Stimulated activated CD8-positive, alpha-beta memory T cell treated with anti-CD3 and anti-CD28 coated beads, Interleukin-7, amount 100 ng/mL, for 1 hour (primary cell): ENCODE measurements at places on chromosomes 6 and 20.

GRCh38 chr20:8535403-8536261 lies 403.6 kb downstream of the PLCB1 start:
- no peak for DNase-seq

DNA sequence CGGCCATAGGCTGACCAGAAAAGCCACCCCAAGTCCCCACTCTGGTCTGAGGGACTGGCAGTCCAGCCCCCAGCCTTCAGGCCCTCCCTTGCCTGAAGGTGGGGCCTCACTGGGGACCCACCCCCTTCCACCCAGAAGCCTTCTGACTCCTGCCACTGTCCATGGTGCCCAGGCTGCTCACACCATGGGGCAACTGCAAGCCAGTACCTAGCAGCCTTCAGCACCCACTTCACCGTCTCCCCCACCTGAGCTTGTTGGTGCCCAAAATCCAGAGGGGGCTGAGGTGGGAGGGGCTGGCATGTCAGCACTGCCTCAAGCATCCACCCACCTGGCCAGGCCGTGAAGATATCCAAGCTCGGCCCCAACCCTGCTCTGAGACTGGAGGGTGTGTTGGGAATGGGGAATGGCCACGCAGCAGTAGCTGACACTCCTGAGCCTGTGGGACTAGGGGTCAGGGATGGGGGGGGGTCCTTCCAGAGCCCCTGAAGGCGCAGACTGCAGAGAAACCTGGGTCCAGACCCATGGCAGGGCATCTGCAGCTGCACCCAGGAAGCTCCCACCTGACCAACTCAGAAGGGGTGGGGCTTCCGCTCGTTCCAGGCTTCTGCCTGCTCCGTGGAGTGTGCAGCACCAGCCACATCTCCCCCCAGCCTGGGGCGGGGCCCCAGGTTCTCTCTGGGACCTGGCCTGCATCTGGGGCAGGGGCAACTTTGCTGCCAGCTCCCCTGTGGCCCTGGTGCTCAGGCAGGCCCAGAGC lies 942.1 kb upstream of the EPHA7 start:
- DNase-seq, result no peak

GRCh38 chr6:5506149-5506548 lies 244.8 kb downstream of the FARS2 start:
- no peak for DNase-seq

DNA sequence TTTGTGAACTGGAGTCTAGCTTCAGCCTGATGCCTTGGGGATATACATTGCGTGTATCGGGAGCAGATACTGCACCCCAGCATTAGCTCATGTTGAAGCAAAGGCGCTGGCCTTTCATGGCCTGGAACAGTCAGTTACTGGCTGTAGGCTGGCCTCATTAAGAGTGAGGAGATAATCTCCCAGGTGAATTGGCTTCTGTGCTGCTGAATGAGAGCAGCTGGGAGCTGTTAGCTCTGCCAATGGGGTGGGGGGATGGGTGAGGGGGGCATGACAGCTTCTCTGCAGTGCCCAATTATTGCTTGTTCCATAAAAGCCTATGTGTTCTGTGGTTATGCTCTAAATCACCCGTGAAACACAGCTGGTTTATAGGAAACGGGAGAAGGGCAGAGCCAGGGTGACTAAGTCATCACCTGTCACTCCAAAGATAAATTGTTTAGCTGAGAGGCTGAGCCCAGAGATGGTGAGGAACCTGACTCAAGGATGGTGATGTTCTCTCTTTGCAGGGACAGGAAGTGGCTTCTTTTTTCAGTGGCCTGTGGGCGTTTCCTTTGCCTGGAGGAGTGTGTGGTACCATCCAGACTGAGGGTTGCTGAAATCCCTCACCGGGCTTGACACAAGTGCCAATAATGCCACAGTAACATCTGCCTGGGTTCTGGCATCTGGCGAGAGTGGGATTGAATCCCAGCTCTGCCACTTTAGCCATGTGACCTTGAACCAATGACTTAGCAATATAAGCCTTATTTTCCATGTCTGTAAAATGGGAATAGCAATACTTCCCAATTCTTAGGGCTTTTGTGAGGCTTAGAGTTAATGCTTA lies 170.8 kb downstream of the BCAS1 start:
- DNase-seq, result peak; percentile 57

- DNase-seq, result no peak
Observed at GRCh38 chr20:15575255-15575654, 998.0 kb downstream of the KIF16B start.

DNA sequence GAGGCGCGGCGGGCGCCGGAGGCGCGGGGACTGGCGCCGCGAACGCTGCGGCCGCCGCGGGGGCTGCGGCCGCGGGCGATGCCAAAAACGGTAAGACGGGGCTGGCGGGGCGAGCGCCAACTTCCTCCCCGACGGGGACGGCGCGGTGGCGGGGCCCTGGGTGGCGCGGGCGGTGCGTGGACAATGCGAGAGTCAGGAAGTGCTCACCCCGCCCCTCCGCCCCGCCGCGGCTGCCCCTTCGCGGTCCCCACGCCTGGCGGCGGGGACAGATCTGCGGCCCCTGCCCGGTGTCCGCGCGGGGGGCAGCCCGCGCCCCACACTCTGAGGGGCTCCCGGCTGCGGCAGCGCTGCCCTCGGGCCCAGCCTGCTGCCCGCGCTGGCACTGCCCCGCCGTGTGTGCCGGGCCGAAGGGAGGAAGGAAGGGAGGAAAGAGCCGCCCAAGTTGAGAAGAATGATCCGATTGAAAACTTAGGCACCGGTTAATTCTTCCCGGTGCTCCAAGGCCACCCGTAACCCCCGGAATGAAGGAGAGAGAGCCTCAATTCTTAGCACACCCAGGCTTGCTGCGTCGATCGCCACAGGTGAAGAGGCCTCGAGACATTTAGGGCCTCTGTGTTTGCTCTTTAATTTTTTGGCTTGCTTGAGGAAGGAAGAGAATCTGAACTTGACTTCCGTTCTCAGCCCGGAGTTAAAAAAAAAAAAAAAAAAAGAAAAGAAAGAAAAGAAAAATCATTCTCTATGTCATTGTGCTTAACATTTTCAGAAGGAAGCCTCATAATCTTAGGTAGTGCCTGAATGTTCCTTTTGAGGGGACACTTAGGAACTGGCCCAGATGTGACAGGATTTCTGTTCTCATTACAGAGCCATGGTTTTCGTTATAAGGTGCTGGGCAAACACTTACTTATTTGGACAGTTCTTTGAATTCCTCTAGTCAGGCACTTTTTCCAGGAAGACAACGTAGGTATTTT lies 982 bp downstream of the HECA start:
- DNase-seq, result peak; percentile 34

- no peak for DNase-seq
Observed at GRCh38 chr6:161152907-161153662, 120.8 kb downstream of the AGPAT4 start.

DNA sequence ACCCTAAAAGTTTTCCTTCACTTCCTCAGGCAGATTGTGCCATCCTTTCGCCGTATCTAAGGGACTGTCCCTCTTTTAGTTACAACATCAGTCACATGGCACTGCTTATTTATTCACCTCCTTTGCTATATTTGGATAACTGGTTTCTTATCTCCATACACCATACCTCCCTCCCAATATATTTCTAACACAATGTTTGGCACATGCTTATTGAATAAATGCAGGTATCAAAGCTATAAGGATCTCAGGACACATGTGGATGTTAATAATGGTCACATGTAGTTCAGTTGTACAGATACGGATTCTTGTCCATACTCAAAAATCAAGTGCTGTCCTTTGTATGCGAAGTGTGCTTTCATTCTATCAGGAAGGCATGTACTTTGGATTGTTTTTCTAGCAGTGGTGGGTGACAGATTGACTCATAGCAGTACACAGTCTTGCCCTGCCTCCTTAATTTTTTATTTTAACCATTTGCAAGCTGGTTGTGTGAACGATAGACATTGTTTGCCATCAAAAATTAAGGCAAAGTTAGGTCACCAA lies 407.1 kb upstream of the RUNX2 start:
- no peak for DNase-seq

DNA sequence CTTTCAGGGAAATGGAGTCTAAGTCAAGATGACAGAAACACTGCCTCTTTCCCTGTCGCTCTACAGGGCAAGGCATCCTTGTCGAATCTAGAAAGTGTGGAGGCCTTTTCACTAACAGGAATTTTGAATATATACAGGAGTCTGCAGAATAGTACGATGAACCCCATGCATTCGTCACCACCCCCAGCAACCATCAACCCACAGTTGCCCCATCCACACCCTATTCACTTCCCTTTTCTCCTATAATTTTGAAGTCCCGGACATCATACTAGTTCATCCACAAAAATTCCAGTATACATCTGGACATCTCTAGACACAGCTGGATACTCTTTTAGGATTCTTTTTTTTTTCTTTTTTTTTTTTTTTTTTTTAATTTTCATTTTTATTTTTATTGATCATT lies 80.7 kb upstream of the RIN2 start:
- DNase-seq, result no peak

- no peak for DNase-seq
Observed at GRCh38 chr20:13567663-13568062, 71.1 kb downstream of the TASP1 start.

DNA sequence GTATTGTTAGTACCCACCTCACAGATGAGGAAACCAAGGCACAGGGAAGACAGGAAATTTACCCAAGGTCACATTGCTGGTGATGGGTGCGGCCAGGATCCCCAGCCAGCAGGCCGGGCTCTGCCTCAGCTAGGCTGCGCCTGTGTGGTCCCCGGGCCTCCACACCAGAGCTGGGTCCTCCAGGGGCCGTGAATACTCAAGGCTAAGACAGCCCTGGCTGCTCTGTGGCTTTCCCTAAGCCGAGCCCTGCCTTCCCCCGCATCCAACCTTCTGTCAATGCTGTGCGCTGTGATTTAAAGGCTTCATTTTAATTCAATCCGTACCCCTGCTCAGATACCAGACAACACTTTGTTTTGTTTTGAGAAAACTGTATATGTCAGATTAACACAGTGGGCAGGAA lies 246.7 kb downstream of the TTLL2 start:
- no peak for DNase-seq

DNA sequence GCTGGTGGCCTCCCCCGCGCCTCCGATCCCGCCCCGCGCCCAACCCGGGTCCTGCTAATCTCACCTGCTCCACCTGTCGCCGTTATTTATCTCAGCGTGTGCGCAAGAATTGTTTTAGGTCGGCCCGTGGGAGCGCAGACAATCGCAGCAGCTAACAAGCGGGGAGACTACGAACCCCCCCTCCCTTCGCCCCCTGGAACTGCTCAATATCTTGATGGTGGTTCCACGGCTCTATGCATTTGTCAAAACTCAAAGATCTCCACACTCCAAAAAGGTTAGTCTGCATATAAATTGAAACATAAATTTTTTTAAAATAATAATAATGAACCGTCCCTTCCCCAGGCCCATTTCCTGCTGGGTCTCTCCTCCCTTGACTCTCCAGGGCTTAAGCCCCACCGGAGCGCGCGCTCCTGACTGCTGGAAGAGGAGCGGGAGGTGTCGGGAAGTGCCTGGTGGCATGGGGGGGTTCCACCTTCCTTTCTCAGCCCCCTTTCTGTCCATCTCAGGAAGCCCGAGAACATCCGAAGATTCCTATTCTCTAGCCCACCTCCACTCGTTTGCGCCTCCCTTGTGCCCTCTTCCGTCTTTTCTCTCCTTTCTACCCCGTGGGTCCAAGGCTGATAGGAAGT lies 1.6 kb upstream of the MDGA1 start:
- DNase-seq, result no peak

GRCh38 chr6:53426667-53427270 lies 78.0 kb upstream of the ELOVL5 start:
- no peak for DNase-seq

- no peak for DNase-seq
Observed at GRCh38 chr6:29236060-29236459, 65.4 kb downstream of the OR2J2 start.

- DNase-seq, result no peak
Observed at GRCh38 chr6:19905584-19905983, 68.4 kb downstream of the ID4 start.

GRCh38 chr6:150711584-150712504 lies 112.2 kb downstream of the PLEKHG1 start:
- DNase-seq, result no peak

DNA sequence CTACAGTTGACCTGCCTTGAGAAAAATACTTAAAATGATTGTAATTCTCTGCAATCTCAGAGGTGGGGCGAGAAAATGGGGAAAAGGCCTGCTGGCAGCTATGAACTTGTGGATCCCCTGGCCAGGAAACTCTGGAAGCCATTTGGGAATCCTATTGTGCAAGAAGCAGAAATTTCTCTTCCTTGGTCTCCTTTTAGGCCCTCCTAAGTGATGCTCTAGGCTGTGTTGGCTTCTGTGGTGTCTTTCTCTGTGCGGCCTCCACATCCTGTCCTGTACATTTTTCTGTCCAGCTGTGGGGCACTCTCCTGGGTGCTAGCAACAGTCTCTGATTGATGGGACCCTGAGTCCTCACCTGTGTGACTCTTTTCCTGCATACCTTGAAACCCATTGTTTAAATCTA lies 290.9 kb downstream of the FARS2 start:
- no peak for DNase-seq

DNA sequence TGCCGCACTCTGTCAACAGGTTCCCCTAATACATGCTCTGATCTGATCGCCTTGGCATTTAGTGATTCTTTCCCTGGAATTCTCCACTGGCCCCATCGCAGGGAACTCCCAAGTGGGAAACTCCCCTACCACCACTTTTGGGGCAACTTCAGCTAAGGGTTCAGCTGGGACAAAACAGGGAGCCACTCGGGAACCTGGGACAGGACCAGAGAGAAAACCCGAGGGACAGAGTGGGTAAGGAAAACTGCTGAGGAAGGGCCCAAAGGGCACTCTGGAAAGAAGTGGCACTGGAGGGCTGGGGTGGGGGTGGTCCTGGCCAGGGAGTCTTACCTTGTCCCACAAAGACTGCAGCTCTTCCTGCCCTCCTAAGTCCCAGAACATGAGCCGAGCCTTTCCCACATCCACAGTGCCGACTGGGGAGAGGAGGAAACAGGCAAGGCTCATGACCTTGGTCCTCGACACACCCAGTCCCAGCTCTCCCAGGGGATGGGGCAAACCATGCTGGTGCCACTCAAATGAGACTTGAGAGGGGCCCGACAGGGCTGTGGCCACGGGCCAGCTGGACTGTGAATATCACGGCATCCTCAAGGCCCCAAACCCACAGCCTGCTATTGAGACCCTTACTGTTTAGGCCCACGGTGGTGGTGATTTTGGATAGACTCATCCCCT lies 1.6 kb downstream of the ARFRP1 start:
- no peak for DNase-seq

GRCh38 chr20:38165089-38165965 lies at the start of gene TGM2:
TGM2 (minus strand) TSS chr20:38165270; CDS start chr20:38165198, 72 bp downstream.
- no peak for DNase-seq

GRCh38 chr20:14921513-14921912 lies 584.1 kb upstream of the FLRT3 start:
- DNase-seq, result no peak

- no peak for DNase-seq
Observed at GRCh38 chr6:1347161-1347560, 35.3 kb downstream of the FOXQ1 start.

- no peak for DNase-seq
Observed at GRCh38 chr6:12761376-12762115, 45.0 kb downstream of the PHACTR1 start.

- DNase-seq, result no peak
Observed at GRCh38 chr20:62405108-62405980, 1.7 kb downstream of the CABLES2 start.

DNA sequence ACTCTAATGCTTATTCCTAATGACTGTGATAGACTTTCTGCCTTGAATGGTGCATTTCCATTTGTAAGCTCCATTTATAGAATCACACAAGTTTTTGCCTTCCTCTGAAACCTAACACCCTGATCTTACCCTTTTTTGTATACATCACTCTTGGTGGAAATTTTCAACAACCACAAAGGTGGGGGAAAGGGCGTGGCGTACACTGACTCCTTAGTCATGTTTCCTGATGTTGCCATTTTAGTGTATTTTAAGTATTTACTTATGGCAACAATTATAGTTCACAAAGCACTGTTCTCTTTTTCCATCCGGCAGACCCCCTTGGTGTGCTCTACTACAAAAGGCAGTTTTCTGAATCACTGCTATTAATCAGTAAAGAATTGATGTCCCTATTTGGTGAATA lies 92.0 kb downstream of the ATXN1 start:
- DNase-seq, result peak; percentile 48
